Activated CD4-positive, CD25-positive, alpha-beta regulatory T cell treated with anti-CD3 and anti-CD28 coated beads, Interleukin-2, amount 50 U/mL, for 16 hours (primary cell): ENCODE measurements at places on chromosomes 12 and 14.

DNA sequence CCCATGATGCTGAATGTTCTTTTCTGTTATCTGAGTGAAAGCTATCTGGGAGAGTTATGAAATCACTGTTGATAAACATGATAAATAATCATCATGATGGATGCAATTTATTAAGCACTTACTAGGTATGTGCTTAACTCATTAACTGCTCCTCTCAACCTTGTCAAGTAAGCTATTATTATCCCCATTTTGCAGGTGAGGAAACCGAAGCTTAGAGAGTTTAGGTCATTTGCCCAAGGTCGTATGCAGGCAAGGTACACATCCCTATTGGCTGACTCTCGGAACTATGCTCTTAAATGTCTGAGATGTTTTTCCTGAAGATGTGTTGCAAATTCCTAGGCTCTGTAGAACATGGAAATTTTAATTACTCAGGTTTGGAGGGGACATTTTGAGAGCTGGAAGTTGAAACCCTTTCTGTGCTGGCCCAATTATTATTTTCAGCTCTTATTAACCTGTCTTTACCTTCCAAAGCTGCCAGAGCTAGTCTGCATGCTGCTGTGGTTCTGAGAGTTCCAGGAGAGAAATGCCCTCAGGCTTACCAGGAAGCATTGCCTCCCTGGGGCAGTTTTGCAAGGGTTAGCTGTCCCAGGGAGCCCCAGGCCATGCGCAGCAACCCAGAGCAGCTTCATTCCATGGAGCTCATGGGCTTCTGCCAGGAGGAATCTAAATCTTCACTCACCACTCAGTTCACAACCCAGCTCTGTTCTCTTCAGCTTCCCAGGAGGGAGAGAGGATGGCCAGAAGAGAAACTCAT lies 55.6 kb upstream of the OAS1 start:
- DNase-seq, result no peak

GRCh38 chr12:112443916-112444315 lies 25.2 kb downstream of the PTPN11 start:
- DNase-seq, result no peak

DNA sequence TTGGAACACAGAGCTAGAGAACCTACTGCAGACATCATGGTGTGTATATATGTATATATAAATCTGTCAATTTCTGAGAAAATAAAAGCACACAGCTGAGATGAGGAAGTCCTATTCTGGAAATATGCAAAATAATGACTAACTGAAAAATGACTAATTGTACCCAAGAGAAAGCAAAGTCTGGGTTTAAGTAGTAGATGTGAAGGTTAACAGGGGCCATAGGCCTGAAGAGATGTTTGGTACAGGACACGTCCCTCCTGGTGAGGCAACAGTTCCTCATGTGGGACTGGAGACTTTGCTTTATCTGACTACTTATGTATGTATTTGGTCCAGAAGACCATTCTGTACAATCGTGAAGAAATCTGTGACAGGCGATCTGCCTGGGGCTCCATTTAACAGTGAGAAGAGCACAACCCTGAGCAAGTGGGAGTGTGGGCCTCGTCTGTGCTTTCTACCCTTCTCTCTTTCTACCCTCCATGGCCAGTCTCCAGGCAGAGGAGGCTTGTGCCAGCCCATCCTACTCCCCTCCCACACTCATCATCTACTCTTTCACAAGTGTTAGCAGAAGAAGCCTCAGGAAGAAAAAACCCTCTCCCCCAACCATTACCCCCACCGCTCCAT lies 67.5 kb downstream of the SLC41A2 start:
- no peak for DNase-seq

DNA sequence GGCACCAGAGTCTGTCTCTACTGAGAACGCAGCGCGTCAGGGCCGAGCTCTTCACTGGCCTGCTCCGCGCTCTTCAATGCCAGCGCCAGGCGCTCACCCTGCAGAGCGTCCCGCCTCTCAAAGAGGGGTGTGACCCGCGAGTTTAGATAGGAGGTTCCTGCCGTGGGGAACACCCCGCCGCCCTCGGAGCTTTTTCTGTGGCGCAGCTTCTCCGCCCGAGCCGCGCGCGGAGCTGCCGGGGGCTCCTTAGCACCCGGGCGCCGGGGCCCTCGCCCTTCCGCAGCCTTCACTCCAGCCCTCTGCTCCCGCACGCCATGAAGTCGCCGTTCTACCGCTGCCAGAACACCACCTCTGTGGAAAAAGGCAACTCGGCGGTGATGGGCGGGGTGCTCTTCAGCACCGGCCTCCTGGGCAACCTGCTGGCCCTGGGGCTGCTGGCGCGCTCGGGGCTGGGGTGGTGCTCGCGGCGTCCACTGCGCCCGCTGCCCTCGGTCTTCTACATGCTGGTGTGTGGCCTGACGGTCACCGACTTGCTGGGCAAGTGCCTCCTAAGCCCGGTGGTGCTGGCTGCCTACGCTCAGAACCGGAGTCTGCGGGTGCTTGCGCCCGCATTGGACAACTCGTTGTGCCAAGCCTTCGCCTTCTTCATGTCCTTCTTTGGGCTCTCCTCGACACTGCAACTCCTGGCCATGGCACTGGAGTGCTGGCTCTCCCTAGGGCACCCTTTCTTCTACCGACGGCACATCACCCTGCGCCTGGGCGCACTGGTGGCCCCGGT lies at the start of gene PTGDR:
Gene PTGDR, plus strand, starts transcription at position 198 of the 778 bp plus-strand sequence. Its CDS starts 117 bp downstream, at position 315.
- no peak for DNase-seq

- no peak for DNase-seq
Measured at GRCh38 chr14:24377126-24377525, 9.1 kb downstream of the NFATC4 start.

GRCh38 chr14:20436363-20436755 lies 393 bp upstream of the KLHL33 start:
- no peak for DNase-seq

DNA sequence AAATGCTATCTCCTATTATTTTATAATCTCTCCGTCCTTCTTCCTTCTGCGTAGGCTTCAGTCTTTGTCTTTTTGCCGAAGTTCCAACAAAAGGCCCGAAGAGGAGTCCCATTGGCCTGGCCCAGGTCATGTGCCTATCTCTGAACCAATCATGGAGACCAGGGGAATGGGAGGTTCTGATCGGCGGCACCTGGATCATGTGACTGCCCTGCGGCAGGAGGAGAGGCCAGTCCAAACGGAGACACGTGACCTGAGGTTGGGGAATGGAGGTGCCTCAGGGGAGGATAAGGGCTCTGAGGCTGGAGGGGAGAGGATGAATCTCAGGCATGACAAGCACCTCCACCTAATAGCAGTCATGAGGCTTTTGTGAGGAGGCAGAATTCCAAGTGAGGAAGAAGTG lies 86.0 kb downstream of the AACS start:
- DNase-seq, result no peak

- DNase-seq, result no peak
Measured at GRCh38 chr12:127538316-127538715, 728.7 kb upstream of the TMEM132C start.

DNA sequence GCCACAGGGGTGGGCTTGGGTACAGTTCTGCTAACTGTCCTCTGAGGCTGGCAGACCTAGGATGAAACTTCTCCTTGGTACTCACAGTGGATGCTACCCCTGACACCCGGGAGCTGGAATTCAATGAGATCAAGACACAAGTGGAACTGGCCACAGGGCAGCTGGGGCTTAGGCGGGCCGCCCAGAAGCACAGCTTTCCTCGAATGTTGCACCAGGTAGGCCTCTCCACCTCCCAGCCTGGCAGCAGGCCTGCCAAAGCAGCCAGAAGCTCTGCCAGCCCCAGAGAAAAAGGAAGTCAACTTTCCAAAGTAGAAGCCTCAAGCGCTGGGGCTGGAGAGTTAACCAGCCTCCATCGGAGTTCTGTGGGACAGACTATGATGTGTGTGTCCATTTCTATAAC lies 2.4 kb upstream of the NRL start:
- no peak for DNase-seq

- DNase-seq, result no peak
Measured at GRCh38 chr12:115507951-115508722, 769.4 kb downstream of the MED13L start.

- DNase-seq, result no peak
Measured at GRCh38 chr14:34920339-34920738, 45.2 kb upstream of the BAZ1A start.

DNA sequence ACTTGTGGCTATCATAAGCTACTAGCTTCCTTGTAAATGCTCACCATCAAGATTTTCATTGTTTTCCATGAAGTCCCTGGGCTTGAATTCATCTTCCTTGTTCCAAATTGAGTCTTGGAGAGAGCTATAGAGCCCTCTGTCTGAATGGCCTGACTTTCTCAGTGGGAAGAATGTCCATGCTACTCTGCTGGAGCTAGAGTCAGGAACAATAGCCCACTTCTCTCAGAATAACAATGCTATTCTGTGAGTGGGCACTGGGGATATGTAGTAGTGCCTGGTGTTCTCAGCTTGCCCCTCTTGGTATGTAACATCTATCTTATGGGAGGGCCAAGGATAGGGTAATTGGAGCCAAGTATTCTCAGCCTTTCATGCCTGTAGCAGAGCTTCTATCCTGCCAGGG lies 127.6 kb upstream of the TRHDE start:
- DNase-seq, result no peak

DNA sequence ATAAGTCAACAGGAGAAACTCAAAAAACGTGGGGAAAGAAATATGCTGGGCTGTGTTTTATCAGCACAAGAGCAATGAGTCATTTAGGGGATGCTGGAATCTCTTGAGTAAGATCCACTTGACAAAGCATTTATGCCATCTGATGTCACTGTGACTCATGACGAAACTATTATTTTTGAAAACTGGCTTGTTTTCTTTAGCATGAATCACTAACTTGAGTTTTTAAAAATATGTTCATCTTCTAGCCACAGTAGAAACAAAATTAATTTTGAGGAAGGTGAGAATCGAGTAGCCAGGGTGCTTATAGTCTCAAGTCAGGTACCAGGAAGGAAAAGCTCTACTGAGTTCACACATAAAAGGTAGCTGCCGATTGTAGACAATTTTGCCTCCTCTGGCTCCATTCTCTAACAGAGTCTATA lies 456.2 kb upstream of the MGAT4C start:
- DNase-seq, result no peak

- no peak for DNase-seq
Measured at GRCh38 chr12:127650626-127651025, 616.3 kb upstream of the TMEM132C start.

DNA sequence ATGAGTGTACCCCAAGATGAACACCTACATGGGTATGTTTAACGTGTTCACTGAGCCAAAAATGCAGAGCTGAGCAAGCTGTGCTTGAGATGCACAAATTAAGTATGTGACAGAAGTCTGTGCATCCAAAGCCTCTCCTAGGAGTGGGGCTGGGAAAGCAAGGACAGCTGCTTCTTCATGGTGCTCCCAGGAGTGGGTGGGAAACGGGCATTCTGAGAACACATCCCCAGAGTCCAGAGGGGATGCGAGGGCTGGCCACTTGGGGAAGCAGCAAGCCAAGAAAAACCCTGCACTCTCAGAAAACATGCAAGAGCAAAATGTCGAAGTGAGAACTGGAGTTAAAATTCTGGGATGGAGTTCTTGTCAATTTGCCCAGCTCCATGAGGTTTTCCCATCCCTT lies 414.3 kb downstream of the BCAT1 start:
- no peak for DNase-seq

DNA sequence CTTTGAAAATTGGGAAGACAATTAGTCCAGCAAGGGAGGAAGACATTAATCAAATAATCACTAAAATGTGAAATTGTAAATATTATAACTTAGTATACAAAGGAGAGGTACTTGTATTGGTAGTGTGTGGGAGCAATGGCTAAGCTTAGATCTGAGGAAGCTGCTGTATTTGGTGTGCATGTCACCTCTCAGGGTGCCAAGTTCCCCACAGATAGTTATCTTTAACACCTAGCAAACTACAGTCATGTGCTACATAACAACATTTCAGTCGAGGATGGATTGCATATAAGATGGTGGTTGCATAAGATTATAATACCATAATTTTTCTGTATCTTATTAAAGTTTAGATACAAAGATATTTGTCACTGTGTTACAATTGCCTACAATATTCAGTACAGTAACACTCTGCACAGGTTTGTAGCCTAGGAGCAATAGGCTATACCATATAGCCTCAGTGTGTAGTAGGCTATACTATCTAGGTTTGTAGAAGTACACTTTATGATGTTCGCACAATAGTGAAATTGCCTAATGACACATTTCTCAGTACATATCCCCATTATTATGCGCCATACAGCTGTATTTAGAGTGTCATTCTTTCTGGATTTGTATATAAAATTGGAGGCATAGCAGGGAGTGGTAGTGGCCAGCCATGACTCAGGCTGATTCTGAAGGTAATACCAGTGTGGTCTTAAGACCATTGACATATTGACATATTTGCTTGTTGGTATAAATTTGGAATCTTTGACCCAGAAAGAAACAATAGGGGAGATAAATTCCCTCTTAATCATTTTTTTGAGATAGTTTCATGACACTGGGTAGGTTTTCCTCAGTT lies 55.8 kb downstream of the RAD51B start:
- DNase-seq, result no peak

- DNase-seq, result no peak
Measured at GRCh38 chr14:48665077-48665784, 920.9 kb downstream of the RPS29 start.

DNA sequence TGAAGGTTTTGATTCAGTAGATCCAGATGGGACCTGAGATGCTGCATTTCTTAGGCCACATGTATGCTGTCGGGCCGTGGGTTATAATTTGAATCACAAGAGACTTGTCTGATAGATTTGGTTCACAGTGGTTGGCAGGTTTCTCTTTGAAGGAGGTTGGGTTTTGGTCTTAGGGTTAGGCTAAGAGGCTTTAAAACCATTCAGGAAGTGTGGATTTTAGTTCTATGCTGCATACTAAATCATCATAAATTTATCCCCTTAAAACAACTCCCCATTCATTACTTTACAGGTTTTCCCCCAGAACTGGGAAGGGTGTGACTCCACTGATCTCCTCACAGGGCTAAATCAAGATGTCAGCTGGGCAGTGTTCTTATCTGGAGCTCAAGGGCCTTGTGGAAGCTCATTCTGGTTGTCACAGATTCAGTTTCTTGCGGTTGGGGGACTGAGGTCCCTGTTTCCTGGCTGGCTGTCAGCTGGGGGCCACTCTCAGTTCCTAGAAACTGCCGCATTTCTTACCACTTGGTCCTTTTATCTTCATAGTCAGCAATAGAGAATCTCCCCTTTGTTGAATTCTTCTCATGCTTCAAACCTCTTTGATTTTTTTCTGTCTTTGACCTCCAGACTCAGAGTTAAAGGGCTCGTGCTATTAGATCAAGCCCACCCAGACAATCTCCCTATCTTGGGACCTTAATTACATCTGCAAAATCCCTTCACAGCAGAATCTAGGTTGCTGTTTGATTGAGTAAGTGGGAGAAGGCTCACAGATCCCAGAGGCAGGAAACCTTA lies 20.6 kb upstream of the PCNX1 start:
- no peak for DNase-seq

DNA sequence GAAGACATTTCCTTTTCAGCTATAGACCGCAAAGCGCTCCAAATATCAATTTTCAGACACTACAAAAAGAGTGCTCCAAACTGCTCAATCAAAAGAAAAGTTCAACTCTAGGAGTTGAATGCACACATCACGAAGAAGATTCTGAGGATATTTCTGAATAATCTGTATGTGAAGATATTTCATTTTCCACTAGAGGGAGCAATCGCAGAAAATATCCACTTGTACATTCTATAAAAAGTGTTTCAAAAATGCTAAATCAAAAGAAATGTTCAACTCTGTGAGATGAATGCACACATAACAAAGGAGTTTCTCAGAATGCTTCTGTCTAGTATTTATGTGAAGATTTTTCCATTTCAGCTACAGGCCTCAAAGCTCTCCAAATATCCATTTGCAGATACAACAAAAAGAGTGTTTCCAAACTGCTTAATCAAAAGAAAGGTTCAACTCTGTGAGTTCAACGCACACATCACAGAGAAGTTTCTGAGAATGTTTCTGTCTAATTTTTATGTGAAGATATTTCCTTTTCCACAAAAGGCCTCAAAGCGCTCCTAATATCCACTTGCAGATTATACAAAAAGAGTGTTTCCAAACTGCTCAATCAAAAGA lies 643.8 kb upstream of the ALG10B start:
- DNase-seq, result no peak
